Activated CD8-positive, alpha-beta memory T cell treated with anti-CD3 and anti-CD28 coated beads for 1 hour (primary cell): ENCODE measurements at places on chromosomes 4 and X.

GRCh38 chr4:174626342-174627008 is 104.2 kb upstream of the HPGD start:
- DNase-seq = no peak

- DNase-seq = no peak
Observed at GRCh38 chrX:50920132-50920531, 9.6 kb downstream of the BMP15 start.

GRCh38 chr4:142944565-142944964 is 98.5 kb upstream of the INPP4B start:
- DNase-seq = no peak

- DNase-seq = no peak
Observed at GRCh38 chr4:87953826-87954225, 21.7 kb upstream of the SPP1 start.

DNA sequence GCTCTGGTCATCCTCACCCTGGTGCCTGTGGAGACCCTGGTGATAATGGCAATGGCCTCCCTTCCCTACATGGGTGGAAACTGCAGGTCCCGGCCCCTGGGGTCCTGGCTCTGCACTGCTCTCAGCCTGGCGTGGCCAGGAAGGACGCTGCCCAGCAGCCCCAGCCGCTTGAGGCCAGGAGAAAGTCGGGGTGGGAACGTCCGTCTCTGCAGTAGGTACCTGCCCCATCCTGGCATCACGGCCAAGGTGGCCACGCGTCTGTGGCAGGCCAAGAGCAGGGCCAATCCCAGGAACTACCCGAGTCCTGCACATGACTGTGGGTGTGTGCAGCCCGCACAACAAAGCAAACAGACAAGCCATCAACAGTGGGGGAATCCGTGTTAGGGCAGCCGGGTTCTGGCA is 33.8 kb downstream of the FGFRL1 start:
- no peak for DNase-seq

GRCh38 chr4:40183615-40184411 is 13.0 kb upstream of the RHOH start:
- no peak for DNase-seq

DNA sequence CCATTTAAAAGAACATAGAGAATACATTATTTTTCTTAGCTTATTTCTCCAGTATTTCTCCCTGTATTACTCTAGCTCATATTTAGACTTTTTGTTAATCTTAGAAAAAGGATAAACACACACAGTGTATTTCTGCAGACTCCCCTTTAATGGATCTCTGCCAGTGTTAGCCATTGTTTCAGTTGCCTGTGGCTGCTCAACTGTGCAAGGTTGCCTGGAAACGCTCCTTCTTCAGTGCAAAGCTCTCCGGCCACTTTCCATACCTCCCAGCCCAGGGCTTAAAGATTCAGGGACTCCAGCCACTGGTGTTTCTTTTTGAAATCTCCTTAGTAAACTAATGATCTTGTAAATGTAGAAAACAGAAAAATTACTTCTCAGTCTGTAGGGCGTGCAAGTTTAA is 104.9 kb downstream of the SLIT2 start:
- no peak for DNase-seq

- DNase-seq = no peak
Observed at GRCh38 chrX:3256868-3257267, 89.6 kb downstream of the MXRA5 start.

DNA sequence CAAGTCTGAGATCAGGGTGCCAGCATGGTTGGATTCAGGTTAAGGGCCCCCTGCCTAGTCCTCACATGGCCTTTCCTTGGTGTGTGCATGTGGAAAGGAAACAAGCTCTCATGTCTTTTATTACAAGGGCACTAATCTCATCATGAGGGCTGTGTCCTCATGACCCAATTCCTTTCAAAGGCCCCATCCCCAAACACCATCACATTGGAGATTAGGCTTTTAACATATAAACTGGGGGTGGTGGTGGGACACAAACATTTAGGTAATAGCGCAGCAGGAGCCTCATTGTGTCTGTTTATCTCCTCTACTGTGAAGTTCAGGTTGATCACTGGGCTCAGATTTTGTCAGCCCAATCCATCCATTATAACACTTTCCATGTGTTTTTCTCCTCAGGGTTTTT is 41.0 kb downstream of the BEX3 start:
- no peak for DNase-seq

DNA sequence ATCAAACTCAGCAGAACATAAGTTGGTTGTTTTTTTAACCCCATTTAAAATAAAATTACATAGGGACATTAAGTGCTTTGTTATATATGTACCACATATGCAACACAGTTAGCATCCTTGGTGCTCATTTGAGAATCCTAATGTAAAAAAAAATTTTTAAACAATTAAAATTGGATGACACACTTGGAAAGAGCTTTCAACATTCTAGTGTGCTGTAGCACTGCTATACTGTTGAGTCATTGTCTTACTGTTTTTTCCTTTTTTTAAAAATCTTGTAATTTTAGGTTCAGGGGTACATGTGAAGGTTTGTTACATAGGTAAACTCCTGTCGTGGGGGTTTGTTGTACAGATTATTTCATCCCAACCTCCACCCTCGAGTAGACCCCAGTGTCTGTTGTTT is 12.8 kb downstream of the THAP9 start:
- no peak for DNase-seq

- no peak for DNase-seq
Observed at GRCh38 chr4:122742933-122743829, 10.7 kb downstream of the BBS12 start.

- no peak for DNase-seq
Observed at GRCh38 chrX:39189431-39189830, 388.2 kb downstream of the MID1IP1 start.

DNA sequence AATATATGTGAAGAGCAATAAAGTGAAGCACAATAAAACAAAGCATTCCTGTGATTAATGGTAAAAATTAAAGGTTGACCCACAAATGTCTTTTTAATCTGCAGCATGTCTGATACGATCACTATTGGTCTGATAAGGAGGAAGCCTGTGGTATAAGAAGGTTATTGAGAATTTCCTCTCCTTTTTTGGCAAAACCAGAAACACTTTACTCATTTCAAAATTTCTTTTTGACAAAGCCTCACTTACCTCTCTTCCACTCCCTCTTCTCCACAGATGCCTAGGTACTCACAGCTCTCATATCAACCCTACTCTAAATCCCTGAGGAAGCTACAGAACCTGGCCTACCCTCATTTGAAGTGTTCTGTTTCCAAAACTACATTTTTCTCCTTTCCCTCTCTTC is 56.1 kb downstream of the TSPAN5 start:
- DNase-seq = no peak

DNA sequence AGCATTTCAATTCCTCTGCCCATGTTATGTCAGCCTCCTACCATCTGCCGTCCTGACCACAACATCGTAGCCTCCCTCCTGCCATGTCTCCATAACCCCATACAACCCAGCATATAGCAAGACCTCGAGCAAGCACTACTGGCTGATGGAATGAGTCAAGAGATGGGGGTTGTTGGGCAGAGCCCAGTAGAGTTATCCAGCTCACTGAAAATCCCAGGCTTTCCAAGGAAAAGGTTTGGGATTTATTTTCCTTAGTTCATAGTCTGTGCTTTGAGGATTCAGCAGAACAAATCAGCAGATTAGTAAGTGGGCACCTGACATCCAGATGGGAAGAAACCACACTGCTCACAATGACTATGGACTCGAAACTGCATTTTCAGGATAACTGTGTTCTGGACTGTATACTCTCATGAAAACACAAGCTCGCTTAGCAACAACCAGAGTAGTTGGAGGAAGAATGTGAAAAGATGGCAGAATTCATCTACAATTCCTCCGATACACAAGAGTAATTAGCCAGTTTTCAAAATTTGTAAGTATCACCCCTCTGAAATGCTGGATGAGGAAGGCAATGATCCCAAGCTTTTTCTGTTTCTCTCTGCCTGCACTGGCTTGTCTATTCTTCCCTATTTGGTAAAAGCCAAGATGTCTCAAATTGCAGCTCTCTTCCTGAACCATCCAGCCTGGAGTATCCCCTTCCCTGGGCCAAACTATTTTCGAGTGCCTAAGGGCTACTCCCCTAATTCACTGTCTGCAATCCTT is 186.2 kb upstream of the TBL1X start:
- DNase-seq = no peak

DNA sequence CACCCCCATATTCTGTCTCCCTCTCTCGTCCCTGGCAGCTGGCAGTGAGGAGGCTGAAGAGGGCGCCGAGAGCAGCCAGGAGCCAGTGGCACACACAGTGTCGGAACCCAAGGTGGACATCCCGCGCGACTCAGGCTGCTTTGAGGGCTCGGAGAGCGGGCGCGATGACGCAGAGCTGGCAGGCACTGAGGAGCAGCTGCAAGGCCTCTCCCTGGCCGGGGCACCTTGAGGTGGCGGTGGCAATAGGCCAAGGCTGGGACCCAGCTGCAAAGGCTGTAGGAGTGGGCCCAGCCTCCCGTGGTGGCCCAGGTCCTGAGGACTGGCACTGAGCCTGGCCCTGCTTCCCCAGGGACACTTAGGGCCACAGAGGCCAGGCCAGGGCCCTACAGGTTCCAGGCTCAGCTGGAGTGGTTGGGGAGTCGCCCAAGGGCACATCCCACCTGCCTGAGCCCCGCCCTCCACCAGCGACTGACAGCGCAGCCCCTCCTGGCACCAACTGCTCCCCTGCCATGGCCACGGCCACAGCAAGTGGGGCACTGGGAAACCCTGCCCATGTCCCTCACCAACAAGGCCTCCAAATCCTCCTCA is 13.9 kb downstream of the SASH3 start:
- no peak for DNase-seq

- no peak for DNase-seq
Observed at GRCh38 chr4:108540536-108540935, 79.8 kb upstream of the RPL34 start.

GRCh38 chr4:122826553-122827257 is at the start of gene FGF2:
Gene FGF2, plus strand, starts transcription at chr4:122826831. Its CDS starts 344 bp downstream, at chr4:122827175.
- no peak for DNase-seq

GRCh38 chr4:8135666-8136065 is 22.9 kb downstream of the ABLIM2 start:
- DNase-seq = no peak

DNA sequence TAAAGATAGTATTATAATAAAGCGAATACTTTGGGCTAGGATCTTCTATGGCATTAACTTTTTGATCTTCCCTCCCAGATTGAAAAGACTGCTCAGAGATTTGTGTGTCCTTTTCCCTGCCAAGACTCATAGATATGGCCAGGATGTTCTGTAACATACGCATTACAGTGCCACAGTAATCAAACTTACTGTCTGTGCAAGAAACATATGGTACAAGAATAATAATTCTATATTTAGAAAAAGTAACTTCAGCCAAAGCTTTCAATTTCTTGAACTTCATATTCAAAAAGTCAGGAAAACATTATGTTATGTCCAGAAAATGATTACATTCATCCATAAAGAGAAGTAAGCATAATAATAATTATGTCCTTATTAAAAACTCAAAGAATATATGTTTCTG is 100.9 kb upstream of the GUCY1A1 start:
- no peak for DNase-seq

DNA sequence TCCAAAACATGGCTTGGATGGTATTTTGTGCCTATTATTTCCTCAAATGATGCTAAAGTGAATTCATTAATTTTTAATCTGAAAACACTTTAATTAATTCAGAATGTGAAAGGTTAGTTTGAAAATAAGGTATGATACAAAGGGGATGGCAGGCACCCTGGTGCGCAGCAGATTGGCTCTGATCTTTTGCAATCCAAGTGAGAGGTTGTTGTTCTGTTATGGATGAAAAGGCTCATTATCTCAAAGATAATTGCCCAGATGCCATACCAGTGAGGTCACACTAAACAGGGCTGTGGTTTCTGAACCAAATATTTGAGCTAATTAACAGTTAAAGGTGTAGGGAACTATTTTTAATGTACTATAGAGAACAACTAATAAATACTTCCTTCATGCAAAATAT is 504.9 kb downstream of the RAPGEF2 start:
- DNase-seq = no peak

- no peak for DNase-seq
Observed at GRCh38 chr4:170110285-170110672, 20.5 kb upstream of the AADAT start.

- DNase-seq = no peak
Observed at GRCh38 chr4:8731364-8731763, 138.8 kb downstream of the CPZ start.

DNA sequence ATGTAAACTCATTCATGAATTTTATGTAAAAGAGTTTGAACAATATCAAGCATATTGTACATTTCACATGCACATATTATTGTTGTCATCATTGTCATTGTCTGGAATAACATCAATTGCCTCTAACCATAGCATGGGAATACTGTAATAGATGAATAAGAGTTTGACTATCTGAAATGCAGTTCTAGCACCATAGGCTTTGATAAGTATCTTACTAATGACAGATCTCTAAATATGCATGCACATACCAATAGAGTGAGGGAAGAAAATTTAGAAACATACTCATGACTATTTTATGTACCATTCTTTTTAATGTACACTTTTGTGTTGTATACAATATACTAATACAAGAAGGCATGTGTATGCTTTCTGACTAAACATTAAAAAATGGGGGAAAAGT is 161.6 kb upstream of the SPRY1 start:
- no peak for DNase-seq

DNA sequence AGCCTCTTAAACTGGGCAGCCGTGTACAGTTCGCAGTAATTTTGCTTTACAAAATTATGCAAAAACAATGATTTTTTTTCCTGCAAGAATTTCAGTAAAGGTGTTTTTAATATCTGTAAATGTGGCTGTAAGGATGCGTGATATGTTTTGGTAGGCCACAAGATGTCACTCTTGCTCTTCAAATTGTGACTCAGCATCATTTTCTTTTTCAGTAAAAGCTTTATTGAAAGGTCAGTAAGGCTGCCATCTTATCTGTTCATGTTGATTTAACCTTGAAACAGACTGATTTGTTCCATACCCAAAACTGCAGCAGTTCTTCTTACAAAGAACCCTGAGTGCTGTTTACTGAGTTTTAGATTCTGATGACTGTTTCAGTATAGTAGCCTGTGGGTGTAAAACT is 39.9 kb downstream of the TXLNG start:
- DNase-seq = no peak

- no peak for DNase-seq
Observed at GRCh38 chr4:105683038-105683437, 25.5 kb downstream of the INTS12 start.

GRCh38 chr4:6568689-6569332 is 6.2 kb upstream of the MAN2B2 start:
- no peak for DNase-seq

DNA sequence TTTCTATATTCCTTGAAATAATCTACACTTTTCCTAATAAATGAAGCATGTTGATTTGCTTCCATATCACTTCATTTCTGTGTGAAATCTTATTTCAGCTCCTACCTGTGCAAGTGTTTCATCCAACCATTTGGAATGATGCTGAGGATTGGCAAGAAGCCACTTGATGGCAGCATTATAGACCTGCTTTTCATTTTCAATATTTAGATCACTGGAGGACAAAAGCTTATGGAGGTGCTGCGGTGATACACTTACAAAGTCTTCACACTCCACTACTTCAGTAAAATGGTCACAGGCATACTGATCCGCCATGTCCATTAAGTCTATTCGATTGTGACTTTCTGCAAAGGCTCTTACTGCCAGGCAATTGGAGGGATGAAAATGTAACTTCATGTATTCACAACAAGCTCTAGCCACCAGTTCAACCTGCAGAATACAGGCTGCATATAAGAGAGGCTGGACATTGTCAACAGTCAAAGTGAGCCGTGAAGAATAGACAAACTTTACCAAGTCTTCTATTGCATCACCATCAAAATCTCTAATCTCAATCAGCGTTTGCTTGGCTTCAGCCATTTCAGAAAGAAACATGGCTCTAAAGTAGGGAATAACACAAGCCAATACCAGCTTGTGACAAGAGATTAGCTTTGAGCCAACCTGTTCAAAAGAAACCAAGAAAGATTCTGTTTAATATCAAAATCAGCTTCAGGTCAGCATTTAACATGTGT is 35.1 kb downstream of the KLHL8 start:
- DNase-seq = no peak
